Choroid plexus epithelial cell (primary cell): ENCODE measurements at places on chromosomes 7 and 10.

DNA sequence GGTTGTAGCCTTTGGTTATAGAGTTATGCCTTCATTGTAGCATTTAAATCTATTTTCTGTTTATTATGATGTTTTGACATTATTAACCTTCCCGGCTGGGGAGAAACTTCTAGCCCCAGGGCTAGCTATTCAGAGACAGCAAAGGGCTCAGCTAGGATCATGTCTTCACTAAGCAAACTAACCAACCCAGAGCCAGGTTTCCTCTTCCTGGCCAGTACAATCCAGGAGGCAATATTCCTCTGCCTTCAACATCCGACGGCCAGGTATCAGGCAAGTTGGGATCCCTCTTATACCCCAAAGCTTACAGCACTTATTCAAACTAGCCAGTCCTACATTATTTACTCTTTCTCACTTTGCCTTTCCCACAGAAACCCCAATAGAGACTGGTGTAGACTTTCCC is 1060.7 kb upstream of the GHITM start:
- no peak for DNase-seq

GRCh38 chr7:117942780-117943179 is 69.5 kb upstream of the CTTNBP2 start:
- no peak for DNase-seq

DNA sequence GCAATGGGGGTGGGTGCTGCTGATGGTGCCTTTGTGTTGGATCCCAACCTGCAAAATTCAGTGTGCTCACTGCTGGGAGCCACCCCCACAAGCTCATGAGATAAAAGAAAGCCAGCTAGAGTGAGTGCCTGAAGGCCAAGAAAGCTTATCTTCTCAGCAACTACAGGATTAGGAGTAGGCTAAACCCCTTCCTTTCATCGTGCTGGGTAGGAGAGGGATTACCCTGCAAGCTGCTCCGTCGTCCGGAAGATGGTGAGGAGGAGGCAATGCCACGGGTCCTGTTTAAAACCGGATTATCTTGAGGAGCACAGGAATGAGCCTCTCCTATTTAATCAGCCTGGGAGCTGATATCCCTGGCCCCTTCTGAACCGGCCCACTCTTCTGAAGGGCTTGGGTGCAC is 258.0 kb downstream of the GALNT17 start:
- no peak for DNase-seq

DNA sequence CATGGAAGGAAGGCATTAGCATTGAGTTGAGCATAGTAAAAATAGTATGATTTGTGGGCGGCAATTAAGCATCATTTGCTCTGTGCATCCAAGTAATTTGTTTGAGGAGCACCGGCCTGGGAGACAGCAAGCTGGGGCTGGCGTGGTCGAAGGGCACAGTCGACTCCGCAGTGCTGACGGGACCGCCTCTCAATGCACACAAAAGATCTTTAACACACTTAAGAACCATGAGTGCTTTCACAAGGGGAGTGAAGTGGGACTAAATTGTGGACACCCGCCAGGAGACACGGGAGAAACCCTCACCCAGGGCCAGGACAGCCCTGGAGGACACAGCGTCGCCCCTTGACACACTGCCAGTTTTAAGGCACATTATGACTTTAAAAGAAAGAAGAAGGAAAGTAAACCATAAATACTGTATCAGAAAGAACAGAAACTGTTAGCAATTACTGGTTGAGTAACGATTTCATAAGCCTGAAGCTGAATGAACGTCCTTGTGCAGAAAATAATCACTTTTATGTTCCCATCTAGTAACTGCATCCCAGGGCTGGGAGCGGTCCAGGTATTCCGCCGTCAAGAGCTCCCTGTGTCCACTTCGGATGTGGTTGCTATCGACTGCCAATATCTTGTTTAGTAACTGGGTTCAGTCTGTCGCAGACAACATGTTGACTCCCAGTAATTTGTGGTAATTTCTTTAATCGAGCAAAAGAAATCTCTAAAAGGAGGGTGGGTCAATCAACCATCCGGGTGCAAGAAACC is 102.1 kb downstream of the EBF3 start:
- DNase-seq: no peak

DNA sequence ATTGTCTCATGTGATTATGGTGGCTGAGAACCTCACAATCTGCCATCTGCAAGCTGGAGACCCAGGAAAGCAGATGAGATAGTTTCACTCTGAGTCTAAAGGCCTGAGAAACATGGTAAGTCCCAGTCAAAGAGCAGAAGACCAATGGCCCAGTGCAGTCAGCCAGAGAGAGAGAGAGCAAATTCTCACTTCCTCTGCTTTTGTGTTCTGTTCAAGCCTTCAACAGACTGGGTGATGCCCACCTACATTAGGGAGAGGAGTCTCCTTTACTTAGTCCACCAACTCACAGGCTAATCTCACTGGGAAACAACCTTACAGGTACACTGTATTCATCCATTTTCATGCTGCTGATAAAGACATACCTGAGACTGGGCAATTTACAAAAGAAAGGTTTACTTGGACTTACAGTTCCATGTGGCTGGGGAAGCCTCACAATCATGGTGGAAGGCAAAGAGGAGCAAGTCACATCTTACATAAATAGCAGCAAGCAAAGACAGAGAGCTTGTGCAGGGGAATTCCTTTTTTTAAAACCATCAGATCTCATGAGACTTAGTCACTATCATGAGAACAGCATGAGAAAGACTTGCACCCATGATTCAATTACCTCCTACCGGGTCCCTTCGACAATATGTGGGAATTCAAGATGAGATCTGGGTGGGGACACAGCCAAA is 4.7 kb upstream of the FRMPD2 start:
- no peak for DNase-seq

DNA sequence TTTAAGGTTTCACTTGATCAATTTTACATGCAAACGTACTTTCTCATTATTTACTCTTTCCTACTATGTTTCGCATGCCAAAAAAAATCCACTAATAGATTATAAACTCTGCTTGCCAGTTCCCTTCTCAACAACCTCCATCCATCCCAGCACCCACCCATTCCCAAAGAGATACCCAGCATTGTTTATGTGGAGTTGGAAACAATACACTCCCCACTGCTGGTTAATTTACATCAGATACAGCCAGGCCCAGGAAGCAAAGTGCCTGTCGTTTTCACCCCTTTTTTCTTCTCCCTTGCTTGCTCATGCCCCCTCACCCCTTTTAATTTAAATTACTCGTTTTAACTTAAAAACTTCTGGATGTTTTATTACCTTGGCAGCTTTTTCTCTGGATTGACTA is 59.9 kb downstream of the HIBADH start:
- no peak for DNase-seq

- no peak for DNase-seq
These were observed 50.3 kb upstream of the CHST15 start for GRCh38 chr10:124143721-124144120.

DNA sequence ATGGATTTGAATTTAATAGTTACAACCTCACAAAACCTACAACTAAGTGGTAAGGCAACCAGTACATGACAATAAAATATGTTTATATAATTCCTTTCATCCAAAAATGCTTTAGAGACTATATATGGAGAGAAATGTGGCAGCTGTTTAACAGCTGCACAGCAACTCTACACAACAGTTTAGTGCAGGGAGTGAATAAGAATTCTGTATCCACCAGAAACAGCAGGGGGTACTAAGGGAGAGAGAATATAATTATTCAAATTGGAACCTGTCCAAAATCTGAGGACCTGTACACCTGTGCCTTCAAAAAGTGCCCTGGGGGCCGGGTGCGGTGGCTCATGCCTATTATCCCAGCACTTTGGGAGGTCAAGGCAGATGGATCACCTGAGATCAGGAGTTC is 49.6 kb downstream of the POLL start:
- no peak for DNase-seq

- DNase-seq: no peak
These were observed 651.8 kb downstream of the PARD3 start for GRCh38 chr10:34163075-34163905.

DNA sequence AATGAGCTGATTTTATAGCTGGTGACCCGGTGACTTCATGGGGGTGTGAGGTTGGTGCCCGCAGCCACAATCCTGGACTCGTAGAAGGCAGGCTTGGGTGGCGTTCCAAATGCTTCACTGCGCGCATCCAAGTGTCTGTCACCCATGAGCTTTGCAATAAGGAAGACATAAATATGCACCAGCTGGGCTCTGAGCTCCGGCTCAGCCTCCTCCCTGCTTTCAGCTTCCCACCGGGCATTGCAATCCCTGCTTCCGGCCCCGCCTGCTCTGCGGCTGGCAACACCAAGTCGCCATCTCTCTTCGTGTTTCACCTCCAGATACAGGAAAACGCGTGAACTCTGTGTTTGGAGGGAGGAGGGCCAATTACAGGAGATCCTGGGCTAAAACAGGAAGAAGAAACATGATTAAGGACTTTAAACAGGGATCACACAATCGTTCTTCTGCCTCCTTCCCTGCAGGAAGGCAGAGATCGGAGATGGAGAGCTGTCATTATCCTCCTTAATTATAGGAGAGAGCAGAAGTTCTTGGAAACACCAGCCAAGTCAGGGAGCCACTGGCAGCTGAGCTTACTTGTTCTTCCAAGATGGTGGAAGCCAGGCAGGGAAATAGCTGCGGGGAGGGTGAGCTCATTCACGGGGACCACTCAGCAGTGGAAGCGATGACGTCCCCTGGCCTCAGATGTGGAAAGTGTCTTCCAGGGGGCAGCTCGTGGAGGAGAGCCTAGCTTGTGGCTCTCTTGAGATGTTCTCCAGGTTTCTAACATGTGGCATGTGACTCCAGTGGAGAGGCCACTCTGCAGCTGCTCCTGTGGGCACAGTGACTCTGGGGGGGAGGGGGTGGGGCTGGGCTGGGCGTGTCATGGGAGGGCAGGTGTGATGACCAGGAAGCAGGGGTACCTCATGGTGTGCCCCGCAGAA is 134.9 kb downstream of the CAMK1D start:
- no peak for DNase-seq

GRCh38 chr7:68729371-68729770 is 868.9 kb upstream of the AUTS2 start:
- DNase-seq: no peak

DNA sequence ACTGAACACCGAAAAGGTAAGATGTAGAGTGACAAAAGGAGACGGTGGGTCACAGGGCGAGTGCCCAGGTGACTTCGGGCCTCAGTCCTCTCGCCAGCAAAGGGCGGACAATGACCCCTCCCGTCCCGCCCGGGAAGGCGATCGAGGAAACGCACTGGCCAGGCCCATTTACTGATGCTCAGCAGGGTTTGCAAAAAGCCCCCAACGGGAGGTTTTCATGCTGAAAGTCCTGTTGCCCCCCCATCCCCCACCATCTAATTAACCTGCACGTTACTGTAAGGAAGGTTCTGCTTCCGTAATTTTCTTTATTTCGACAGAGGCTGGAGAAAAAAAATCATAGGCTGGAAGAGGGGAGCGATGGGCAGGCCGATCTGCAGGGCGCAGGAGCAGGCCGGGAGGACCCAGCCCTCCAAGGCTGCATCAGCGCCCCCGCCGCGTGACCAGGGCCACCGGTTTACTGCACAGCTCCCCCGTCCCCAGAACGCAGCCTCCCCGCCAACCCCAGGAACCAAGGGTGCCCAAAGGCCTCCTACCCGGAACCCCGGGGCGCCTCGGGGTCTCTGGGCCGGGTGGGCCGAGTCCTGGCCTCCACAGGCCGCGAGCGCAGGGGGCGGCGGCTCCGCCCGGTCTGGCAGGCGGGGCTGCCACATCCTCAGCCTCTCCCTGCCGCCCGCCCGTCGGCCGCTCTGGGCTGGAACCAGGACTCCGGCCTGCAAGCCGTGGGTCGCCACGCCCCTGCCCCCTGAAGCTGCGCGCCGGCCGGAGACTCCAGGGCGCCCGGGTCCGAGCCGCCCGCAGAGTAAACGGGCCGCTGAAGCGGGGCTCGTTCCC is 613 bp downstream of the OAT start:
- peak; percentile 67 for DNase-seq

DNA sequence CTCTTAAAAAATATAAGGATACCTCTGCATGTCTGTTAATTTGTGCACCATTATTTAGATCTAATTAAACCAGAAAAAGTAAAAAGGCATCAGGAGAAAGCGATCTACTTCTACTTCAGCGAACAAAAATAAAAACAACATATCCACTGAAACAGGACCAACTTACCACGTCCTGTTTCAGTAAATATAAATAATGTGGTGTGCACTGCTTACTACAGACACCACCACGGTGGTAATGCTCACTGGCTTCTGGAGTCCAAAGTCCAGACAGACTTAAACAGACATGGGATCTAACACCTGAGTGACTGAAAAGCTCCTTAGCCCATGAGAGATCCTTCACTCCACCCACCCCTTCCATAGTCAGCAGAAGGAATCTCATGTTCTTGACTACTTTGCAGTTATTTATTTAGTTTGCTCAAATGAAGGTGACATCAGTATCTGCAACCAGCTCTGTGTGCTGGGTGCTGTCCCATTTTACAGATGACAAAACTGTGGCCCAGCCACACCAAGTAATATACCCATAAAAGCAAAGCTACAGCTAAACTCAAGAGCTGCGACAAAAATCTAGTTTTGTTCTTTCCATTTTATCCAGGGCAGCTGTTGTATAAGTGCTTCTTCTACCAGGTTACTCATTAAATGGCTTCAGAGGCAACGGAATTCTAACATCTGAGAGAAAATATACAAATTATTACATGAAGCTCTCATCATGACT is 62.1 kb upstream of the NCAPG2 start:
- DNase-seq: no peak

DNA sequence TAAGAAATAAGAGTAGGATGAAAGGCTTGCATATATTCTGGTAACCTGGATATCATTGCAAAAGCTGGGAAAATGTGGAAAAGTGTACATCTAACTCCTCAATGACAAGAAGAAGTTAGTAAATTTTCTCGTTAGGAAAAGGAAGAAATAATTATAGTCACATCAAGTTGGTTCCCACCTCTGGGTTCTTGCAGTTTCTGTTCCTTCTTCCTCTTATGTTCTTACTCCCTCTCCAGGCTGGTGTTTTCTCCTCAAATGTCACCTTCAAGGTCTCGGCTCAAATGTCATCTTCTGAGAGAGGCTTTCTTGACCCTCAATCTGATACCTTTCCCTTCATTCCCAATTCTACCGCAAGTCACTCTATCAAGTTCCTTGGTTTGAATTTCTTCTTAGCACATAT is 64.4 kb downstream of the ENTPD1 start:
- no peak for DNase-seq
